Bronchial epithelial cell (primary cell): ENCODE measurements at places on chromosomes 12 and 14.

DNA sequence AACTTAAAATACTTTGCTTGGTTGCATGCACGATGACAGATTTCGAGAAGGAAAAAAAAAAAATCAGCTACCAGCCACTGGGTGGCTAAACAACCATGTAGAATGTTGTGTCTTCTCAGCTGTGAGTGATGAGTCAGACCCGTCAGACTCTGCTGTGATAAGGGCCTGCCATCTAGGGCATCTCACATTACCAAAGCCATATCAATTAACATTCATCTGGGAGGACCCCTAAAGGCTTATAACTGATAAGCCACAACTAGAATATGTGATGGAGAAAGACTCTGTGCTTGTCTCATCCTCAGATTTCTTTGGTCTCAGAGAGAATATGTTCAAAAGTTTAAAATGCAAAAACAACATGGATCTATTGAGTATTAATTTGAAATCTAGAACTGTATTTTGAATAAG is 111.5 kb downstream of the PAX9 start:
- peak; percentile 83 for DNase-seq

DNA sequence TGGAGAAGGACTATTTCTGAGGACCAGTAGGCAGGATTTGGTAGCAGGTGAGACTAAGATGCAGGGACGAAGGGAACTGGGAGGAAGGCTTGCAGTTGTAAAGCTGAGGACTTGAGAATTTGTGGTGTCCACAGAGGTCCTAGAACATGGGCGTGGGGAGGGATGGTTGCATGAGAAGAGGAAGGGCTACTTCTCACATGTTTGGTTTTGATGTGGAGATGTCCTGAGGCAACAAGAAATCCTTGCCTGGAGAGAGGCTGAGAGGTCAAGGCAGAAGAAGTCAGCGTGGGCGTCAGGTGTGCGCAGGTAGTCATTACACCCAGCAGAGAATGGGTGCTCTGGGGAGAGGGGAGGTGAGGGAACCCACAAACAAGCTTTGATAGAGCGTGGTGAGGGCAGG is 5.7 kb upstream of the RABGGTA start:
- DNase-seq, result no peak

- DNase-seq, result peak; percentile 64
These were observed 29.2 kb downstream of the FOS start for GRCh38 chr14:75307700-75308379.

GRCh38 chr14:25400607-25401206 is 350.8 kb upstream of the STXBP6 start:
- peak; percentile 46 for DNase-seq

DNA sequence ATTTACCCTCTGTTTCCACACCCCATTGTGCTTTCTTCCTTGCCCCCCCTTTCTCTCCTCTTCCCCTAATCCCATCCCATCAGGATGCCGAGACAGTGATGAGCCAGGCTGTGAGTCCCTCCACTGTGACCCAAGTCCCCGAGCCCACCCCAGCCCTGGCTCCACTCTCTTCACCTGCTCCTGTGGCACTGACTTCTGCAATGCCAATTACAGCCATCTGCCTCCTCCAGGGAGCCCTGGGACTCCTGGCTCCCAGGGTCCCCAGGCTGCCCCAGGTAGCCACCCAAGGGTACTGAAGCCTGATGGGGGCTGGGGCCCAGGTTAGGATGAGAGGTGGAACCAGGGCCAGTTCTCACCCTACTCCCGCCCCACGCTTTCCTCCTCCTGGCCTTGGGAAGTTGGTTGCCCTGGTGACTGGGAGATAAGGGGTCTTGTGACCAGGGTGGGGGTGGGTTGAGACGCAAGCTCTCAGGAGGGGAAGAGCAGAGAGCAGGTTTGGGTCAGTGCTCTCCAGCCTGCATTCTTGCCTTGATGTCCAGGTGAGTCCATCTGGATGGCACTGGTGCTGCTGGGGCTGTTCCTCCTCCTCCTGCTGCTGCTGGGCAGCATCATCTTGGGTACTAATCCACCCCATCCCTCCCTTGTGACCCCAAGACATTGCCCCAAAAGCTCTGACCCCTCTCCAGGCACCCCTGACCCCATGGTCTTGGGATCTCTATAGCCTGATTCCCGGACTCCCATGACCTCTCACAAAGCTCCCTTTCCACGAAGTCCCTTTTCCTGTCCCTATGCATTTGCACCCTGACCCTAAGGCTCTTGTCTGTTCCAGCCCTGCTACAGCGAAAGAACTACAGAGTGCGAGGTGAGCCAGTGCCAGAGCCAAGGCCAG is 1.2 kb downstream of the AMHR2 start:
- DNase-seq, result no peak

DNA sequence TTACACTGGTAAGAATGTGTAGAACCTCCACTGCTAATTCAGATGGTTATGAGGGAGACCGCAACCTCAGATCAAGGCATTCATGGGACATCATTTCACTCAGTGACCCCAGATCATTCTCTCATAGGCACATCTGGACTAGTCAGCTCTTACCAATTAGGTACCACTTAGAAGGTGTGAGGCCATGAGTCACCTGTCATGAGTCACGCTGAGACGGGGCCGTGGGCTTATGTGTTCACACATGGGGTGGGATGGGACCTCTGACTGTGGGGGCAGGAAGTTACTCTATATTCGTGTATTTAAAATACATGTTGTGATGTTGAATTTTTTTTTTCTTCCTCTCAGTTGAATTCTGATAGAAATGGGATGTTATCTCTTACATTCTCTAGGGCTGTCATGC is 55.9 kb downstream of the CCDC92 start:
- DNase-seq, result peak; percentile 88

DNA sequence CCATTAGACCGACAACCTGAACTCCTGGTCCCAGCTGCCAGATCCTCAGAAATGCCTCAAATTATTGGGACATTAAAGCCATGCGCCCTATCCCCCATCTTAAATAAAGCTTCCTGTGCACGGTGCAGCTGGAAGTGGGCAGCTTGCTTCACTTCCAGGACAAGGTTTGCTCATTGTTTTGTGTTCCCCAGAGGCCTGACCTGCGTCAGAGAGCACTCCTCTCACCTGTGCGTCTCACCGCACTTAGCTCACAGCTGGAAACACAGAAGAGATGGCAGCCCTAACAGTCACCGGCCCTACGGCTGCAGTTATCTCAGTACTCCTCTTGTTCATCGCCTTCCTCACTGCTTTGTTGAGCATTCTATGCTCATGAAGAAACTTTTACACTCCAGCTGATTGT is 135.5 kb downstream of the ANO2 start:
- DNase-seq, result no peak

DNA sequence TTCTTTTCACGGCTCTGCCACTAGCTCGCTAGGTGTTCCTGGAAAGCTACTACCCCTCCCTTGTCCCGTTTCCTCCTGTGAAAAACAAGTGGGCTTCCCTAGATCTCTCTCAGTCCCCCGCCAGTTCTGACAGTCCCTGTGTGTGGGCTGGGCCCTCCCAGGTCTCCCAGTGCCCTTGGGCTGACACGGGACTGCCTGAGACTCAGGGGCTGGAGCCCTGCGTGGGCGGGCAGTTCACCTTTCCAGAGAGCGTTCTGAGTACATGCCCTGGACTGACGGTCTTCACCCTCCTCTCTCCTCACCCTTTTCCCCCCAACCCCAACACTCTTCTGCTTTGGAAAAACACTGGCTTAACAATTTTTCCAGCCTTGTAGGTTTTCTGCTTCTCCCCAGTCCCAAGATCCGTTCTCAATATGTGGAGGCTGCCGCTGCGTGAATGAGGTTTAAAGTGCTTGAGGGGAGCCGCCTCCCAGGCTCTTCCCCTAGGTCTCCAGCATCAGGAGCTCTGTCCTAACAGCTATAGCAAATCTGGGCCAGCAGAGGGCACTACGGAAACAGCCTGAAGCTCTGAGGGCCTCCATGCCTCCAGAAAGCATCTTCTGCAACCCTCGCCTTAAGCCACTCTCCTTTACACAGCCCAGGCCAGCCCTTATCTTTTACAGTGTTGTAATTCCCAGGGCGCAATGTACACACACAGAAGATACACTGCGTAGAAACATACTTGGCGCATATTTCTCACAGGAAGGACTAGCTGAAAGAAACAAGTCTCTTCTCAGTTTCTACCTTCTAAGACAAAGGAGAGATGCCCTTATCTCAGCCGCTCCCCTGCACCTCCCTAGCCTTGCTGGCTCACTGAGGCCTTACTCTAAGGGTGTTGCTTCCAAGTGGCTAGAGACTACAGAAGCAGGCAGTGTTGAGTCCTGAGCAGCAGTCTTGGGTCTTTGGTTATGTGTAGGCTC is 10.4 kb upstream of the DCD start:
- DNase-seq, result peak; percentile 29

DNA sequence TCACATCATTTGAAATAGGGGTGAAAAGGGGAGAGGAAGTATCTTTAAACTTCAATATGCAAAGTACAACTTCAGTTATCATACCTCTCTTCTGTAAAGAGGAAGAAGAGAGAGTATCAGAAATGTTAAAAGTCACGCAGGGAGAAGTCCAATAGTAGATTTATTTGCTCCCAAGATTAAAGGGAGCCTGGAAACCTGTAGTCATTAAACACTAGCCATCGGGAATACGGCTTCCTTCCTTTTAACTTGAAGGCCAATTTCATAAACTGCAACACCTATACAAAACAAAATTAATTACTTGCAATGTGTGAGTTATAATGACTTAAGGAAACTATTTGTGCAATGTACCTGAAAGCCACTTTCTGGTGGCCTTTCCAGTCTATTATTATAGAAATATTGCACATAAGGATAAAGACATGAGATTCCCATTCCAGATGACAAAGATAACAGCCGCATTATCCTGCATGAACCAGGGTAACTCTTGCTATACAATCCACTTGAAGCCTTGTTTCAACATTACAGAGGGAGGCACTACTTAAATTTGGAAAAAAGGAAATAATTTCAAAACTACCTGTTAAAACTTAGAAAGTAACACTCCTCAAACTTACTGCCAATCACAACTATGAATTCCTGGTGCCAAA is 4.6 kb downstream of the BTG1 start:
- no peak for DNase-seq

DNA sequence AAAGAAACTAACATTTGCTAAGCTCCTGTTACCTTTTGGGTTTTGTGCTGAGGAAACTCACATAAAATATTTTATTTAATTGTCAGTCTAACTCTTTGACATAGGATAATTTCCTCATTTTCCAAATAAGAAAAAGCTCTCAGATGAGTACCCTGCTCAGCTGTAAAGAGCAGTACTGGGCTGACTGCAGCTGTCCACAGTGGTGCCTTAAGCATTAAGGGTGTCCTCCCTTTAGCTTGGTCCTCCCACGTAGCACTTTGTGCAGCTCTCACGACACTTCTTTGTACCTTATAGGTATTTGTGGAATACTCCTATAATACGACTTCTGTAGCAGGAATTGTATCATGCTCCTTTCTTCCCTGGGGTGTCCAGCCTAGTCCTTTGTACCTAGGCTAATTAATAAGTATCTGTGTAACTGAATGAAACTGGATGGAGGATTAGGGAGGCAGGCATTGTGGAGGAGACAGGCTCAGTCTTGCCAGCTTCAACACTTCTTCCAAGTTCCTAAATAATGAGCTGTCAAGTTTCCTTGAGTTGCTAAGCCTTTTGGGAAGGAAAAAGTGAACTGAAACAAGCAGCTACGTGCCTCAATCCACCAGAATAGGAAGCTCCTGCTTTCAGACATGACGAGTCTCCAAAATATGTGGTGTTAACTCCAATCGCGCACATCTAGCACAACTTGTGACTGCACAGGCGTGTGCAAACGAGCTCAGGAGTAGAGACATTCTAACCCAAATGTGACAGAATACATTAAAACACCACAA is 123.0 kb downstream of the SLC38A4 start:
- peak; percentile 100 for DNase-seq

- DNase-seq, result peak; percentile 44
These were observed 54.9 kb upstream of the OVCH1 start for GRCh38 chr12:29552324-29552927.
